Activated T-helper 2 cell treated with anti-CD3 and anti-CD28 coated beads, Interferon-gamma antibody, Interleukin-2, Interleukin-4, amounts not matched to agents 10 μg/mL and 5 μg/mL and 100 μg/mL, durations not matched to agents 14 hours and 24 hours and 36 hours (primary cell): ENCODE measurements at places on chromosomes 2 and 18. TPM values are rescaled to one million over a fixed set of nuclear protein-coding genes. Genes with fewer than 3 reads are reported as not detected.

The DSG4 gene
- not detected in 2 replicates for total RNA-seq

The CYP27A1 gene
- not detected in 2 replicates for total RNA-seq

GRCh38 chr2:3357926-3358325, 19.7 kb downstream of the EIPR1 start:
- no peak overlapping the region for H3K27ac ChIP-seq
- peaks cover 9% of the 10 kb centered on the region for H3K4me1 ChIP-seq
- H3K4me3 ChIP-seq = no peak overlapping the region
- H3K27me3 ChIP-seq = no peaks in the 10 kb centered on the region
- peaks cover 22% of the 10 kb centered on the region for H3K36me3 ChIP-seq
- no peak for DNase-seq

DNA sequence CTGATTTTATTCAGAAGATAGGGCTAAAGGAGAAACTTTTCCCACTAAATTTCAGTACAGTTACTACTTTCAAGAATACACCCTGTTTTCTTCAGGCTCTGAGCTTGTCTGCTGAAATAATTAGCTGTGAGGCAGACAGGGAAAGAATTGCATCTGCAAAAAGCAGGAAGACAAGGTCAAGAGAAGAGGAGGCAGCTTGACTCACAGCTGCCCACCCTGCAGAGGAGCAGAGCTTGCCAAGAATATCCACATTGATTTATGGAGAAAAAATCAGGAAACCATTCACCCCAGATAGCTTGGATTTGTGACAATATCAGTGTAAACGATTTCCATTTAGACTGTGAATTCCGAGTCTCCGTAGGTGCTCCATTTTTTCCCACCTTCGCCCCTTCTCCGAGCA, 49.0 kb downstream of the ACTR2 start:
- H3K4me3 ChIP-seq = no peak overlapping the region
- H3K36me3 ChIP-seq = peaks cover 21% of the 10 kb centered on the region
- H3K4me1 ChIP-seq = peaks cover 11% of the 10 kb centered on the region
- DNase-seq = no peak
- peaks cover 2% of the 10 kb centered on the region for H3K27me3 ChIP-seq

The SCN9A gene
- total RNA-seq = 0.16 TPM in 1 of 2 replicates, not detected in the other

DNA sequence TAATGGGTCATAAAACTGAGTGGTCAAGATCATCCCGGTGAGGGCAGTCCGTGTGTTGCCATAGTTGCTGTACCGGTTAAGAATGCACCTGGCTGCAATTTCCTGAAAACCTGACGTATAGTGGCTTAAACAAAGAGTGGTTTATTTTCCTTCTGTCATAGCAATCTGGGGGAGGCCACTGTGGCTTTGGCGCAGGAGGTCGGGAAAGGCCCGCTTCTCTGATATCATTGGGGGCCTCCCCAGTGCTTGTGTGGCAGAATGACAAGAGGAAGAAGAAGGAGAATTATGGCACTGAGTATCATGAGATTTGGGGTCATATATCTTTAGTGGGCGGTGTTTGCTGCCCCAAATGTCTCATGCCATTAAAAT, 4.4 kb downstream of the C2orf92 start:
- no peak for DNase-seq
- H3K4me3 ChIP-seq = peak overlapping the region; percentile 34
- no peaks in the 10 kb centered on the region for H3K27me3 ChIP-seq
- peaks cover 41% of the 10 kb centered on the region for H3K4me1 ChIP-seq

DNA sequence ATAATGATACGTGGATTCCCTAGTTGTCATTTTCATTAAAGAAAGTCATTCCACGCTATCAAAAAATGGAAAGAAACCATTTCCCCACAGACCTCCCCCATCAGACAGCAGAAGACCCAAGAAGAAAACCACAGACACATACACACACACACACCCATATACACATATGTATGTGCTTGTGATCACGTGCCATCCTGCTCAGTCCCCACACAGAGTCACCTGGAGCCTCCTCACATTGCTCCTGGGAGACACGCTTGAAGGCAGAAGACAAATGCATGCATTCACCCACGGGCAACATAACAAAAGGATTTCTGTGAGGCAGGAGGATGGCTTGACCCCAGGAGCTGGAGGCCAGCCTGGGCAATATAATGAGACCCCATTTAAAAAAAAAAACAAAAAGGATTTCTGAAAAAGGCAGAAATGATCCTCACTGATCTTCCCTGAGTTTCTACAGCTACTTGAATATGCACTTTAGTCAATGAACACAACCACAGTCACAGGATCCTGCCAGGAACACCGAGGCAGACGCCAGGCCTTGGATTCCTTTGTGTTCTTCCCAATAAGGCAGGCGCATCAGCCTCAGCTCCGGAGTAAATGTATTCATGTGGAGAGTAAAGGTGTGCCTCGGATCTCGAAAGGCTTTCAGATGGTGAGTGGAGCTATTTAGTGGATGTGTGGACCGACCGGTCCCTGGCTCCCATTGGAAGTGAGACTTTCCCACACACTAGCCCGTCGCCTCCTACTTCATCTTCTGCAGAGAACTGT, 21.0 kb downstream of the TGFBRAP1 start:
- no peak for DNase-seq
- no peak overlapping the region for H3K4me3 ChIP-seq
- peaks cover 10% of the 10 kb centered on the region for H3K4me1 ChIP-seq
- no peaks in the 10 kb centered on the region for H3K27me3 ChIP-seq

The ARHGEF33 gene
- total RNA-seq = 0.25 TPM in 1 of 2 replicates, not detected in the other
